Activated naive CD4-positive, alpha-beta T cell (primary cell): ENCODE measurements at places on chromosomes 5 and 9.

GRCh38 chr9:13787234-13787833, 507.8 kb upstream of the MPDZ start:
- DNase-seq, result no peak

GRCh38 chr5:105259581-105260217, 1697.1 kb upstream of the NUDT12 start:
- DNase-seq, result no peak

DNA sequence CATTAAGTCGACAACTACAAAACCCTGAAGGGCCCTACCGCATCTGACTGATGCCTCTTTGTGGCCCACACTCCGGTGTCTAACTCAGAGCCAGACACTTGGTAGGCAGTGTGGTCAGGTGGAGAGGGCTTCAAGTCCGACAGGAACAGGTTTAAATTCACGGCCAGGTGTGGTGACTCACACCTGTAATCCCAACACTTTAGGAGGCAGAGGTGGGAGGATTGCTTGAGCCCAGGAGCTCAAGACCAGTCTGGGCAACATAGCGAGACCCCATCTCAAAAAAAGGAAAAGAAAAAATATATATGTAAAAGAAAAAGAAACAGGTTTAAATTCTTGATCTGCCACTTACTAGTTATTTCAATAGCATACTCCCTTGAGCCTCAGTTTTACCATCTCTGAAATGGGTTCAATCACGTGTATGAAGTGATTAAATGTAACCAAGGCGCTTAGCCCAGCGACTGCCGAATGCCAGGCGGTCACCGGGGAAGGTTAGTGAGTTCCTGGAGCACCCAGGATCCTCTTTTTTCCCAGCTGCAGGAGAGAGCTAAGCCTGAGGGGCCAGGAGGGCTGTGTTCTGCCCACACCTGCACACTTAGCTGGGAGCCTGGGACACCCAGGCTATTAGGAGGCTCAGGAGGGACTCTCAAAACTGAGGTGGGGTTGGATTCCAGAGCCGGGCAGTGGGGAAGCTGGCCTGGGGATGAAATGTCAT, 943 bp downstream of the CLTB start:
- no peak for DNase-seq

- DNase-seq, result no peak
Measured at GRCh38 chr5:1208743-1209488, 7.5 kb downstream of the SLC6A19 start.

DNA sequence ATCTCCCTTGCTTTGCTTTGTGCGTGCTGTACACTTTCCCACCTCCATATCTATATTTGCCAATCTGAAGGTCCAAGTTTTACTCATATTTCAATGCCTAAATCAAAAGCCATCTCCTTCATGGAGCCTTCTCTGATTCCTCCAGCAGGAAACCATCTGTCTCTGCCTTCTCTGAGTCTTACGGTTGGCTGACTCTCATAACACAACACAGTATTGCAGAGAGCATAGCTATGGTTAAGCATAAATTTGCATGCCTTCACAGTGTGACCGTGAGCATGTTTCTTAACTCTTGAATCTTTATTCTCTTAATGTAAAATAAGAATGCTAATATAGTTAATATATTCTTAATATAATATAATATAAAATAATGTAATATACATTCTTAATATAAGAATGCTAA, 136.8 kb upstream of the PPP2R2B start:
- no peak for DNase-seq

DNA sequence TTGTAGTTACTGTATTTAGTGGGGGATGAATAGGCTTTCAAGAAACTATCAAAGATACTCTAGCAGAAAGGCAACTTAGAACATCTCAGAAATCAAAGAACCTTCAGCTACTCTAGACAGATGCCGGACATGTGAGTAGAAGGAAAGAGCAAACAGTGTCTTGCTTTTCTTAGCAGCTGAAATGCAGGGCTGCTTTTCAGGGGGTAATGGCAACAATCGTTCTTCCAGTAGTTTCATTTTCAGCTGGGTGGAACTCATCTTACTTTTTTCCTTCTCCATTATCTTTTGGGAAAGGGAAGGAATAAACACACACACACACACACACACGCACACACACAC, 281.6 kb downstream of the CRB2 start:
- DNase-seq, result no peak

- no peak for DNase-seq
Measured at GRCh38 chr9:86353655-86354010, 577 bp downstream of the TUT7 start.

- DNase-seq, result no peak
Measured at GRCh38 chr9:111957856-111958631, 61.4 kb downstream of the UGCG start.

DNA sequence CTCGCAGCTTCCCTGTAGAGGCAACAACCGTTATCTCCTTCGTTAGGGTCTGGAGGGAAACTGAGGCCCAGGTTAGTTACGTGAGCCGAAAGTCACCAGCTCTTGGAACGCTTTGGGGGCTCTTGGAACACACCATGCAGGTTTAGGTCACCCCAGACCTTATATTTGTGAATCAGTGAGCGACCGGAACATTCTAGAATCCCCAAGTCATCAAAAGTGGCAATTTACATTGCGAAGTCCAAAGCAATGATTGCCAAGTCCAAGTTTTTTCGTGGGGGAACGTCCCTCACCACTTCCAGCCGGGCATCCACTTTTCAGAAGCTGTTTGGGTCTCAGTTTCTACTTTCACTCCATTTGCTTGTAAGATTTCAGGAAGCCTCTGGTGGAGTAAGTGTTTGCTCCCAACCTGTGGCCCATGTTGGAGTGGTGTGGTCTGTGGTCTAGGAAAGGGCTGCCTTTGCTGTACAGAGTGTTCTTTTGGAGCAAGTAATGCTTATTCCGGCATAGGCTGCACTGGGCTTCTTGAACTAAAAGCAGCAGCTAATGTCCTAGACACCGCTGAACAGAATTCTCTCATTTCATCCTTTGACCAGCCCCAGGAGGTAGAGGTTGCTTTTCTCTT, 32.8 kb upstream of the SPRY4 start:
- no peak for DNase-seq
